ENCODE measurements at places on chromosomes 1 and 21.

- no peak for DNase-seq
These were observed 64.6 kb upstream of the SPAG17 start for GRCh38 chr1:118249641-118250040.

GRCh38 chr1:19260211-19261138 lies 8.9 kb downstream of the MRTO4 start:
- DNase-seq, result no peak

DNA sequence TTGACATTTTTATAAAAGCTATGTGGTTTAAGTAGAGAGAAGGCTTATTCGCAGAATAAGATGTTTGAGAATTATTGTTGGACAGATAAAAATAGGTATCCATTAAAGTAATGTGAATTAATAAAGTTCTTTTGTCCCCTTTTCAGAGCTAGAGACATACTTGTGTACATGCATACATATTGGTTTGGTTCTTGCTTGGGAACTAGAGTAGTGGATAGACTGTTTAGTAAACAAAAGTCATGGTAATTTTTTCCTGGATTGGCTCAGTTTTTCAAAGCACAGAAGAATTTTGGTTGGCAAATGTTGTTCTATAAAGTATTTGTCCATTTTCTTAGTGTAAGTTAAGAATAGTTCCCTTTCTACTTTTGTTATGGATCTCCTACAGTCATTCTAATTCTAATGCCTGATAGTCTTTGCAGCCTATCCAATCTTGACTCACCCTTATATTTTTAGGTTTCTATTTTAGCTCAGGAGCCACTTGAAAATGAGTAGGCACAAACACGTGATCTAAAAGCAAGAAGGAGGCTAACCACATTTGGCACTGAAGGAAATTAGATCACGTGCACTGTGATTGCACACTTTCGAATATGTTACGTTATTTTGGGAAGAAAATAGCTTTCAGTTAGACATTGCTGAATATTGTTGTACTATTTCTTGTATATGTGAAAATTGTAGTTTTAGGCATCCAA lies 47.0 kb downstream of the RABGAP1L start:
- no peak for DNase-seq

DNA sequence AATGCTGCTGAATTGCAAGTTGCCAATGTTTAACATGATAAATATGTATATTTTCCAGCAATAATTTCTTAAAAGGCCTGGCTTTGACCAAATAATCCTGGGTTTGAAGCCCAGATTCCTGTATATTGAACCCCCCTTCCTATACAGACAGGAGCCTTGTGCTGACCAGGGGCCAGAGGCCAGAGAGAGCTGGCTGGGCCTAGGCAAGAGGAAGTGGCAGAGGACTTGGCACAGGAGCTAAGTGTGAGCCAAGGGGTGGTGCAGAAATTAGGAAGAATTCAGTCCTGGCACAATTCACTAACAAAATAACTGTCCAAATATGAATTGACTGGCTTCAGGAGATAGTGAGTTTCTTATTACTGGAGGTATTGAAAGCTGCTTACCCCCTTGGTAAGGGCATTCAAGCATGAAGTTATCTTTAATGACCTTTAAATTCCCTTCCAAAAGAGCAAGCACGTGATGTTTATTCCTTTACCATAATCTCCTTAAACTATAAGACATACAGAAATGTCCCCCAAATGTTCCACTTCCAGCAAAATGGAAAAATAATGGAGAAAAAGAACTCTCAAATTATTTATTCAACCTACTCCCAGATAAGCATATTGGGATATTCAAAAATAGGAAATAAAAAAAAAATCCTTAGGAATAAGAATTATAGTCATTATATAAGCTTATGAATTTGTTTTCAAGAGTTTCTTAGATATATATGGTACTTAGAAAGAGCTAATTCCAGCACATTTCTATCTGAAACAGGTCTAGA lies 26.6 kb downstream of the NIBAN1 start:
- peak; percentile 36 for DNase-seq

DNA sequence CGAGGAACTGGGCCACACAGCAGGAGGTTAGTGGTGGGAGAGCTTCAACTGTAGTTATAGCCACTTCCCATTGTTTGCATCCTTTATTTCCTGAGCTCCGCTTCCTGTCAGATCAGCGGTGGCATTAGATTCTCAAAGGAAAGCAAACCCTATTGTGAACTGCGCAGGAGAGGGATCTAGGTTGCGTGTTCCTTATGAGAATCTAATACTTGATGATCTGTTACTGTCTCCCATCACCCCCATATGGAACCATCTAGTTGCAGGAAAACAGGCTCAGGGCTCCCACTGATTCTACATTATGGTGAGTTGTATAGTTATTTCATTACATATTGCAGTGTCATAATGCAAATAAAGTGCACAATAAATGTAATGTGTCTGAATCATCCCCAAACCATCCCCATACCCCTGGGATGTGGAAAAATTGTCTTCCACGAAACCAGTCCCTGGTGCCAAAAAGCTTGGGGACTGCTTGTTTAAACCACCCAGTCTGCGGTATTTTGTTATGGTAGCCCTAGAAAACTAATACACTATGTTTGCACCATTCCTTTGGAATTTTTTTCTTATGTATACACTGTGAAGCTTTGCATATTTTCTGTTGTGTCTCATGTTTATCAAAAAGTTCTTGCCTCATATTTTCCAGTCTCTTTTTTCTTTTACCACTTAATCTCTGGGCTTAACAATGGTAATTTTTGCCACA lies 136.6 kb upstream of the IVNS1ABP start:
- DNase-seq, result no peak

DNA sequence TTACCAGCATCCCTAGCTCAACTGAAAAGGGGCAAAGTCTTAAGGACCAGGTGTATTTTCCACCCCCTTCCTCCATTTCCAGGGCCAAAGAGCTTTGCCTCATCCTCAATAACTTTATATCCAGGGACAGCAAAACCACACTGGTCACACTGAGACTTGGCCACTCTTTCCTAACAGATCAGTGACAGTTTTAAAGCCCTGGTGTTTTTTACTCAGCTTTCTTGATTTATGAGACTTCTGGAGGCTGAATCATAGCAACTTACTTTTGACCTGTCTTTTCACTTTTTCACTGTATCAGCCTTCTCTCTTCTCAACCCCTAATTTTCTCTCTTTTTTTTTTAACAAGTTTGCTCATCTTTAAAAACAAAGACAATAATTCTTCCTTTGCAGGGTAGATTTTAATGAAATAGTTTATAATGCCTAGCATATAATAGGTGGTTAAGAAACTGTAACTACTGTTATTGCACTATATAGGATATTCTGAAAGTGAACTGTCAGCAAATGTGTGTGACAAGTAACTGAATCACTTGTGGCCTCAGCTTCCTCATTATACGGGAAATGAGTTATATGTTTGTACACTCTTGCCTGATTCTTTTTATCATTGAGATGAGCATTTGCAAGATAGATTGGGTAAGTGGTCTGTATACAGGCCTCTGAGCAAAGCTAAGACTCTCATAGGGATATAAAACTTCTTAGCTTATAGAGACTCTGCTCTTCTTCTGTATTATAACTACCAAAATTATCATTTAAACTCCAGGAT lies 19.7 kb upstream of the DYNLT5 start:
- no peak for DNase-seq

- no peak for DNase-seq
These were observed 20.4 kb downstream of the ARHGEF19 start for GRCh38 chr1:16191916-16192546.

- no peak for DNase-seq
These were observed 133.8 kb upstream of the C1orf105 start for GRCh38 chr1:172286629-172287076.

DNA sequence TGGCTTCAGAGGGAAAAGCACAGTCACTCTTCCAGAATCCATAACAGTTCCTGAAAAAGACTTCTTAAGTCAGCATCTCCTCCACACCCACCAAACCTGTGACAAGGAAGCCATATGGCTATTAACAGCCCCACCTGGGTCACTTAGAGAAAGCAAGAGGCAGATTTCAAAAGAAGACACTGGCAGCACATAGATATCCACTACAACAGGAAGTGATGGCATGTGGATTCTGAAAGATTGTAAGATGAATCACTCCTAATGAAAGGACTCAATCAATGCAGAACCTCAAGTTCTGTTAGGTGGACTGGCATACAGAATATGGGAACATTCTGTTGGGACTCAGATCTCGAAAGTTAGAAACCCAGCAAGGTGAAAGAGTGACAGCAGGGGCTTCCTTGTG lies 365.9 kb downstream of the TGFB2 start:
- DNase-seq, result no peak

DNA sequence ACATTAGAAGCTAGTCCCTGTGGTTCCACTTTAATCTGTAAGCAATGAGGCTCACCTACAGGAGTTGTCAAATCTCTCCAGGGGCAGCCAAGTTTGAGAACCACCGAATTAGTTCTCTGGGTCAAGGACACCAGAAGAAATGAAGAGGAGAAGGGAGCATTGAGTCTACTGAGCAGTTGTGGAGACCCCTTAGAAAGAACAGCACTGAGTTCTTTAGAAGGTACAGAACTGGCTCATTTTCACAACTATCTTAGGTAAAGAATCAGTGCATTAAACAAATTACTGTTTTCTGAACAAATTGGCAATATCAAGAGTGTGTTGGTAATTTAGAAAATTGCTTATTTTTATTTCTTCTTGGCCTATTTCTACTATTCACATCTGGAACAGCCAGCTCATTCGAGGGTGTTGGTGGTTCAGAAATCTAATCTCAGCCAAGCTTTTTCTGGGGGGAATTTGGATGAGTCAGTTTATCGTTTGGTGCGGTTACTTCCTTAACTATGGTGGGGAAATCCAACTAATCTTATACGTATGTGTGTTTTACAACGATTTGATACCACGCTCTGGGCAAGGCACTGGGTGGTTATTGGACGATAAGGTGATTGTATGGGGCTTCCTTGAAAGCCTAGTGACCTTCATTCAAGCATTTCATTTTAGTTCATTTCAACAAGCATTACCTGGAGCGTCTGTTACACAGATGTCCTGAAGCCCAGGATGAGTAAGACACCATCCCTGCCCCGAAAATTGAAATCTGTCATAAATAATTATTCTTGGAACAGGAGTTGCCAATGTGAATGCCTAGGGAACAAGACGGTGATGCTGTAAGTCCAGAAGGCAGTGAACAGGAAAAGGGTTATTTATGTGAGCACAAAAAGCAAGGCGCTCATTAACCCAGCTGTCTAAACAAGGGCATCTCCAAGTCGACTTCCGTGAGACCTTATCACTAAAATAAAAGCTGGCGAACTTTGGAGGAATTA lies 52.0 kb upstream of the TMPRSS2 start:
- DNase-seq, result no peak

DNA sequence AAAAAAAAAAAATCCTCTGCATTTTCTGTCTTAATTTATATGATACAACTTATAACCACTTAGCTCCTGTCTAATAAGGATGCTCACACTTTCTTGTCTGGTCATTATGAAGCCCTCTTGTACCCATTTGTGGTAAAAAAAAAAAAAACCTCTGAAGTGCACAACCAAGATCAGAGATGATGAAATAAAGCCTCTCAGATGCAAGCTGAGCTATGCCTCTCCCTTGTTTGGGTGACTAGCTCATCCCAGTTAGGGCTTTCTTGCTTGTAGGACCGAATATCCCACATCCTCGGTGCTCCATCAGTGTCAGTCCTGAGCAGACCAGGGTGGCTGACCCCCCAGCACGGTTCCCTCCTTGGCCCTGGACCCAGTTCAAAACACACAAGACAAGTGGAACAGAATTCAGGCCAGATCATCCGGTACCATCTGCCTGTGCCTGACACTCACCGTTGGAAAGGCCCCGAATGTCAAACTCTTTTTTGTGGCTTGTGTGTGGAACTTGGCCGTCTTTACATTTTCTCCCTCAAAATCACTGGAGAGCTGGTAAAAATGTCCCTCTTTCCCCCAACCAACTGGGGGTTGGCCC lies 6.3 kb upstream of the SELENON start:
- DNase-seq, result no peak

GRCh38 chr1:91750398-91750996 lies 135.5 kb downstream of the TGFBR3 start:
- no peak for DNase-seq

DNA sequence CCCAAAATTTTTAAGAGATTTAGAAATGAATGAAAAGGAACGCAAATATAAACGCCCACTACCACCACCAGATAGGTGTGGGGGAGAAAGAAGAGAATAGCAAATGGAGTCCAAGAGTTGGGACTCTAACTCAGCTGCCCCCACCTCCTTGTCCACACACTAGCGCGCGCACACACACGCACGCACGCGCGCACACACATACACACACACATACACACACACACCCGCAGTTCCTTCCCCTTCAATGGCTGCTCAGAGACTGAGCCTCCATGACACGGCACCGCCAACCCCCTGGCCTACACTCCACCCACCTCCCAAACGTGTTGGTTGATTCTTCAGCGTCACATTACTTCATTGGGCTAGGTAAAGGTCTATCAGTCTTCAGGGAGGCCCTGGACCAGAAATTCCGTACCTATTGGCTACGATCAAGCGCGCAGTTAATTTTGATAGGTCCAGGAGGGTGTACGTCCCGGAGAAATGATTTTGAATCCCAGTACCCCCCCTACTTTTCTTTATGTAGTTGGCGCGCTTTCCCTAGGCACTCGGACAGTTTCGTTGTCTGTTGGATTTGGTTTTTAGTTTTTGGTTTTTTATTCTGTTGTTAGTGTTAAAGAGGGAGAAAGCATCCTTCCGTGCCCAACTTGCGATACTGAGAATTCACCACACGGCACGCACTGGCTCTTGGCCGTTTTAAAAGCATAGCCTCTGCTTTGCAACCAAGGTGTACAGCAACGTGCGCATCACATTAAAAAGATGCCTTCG lies at the start of gene ANP32E:
ANP32E (minus strand) TSS at position 261 of the 762 bp plus-strand sequence. CDS start 326 bp downstream, outside the sequence.
- DNase-seq, result peak; percentile 96

DNA sequence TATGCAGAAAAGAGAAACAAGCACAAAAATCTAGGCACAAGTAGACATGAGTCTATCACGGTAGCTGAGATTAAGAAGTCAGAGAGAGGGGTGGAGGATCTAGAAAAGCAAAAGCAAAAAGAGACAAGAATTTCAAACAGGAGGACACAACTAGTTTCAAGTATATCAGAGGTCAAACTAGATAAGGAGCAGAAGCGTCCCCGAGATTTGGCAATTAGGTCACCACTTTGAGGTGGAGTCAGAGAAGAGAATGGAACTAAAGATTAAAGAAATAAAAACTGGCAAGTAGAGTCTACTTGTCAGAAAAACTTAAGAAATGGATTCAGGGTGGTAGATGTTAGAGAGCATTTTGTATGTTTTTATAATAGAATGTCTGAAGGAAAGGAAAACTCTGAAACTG lies 2.3 kb downstream of the SF3B4 start:
- DNase-seq, result no peak

Data from D341Med (cell line).